Activated T-cell treated with anti-CD3 and anti-CD28 coated beads, Interleukin-2, amount 50 U/mL, for 24 hours (primary cell): ENCODE measurements at places on chromosomes 1 and 21.
A peak's percentile ranks its signal among the peaks of the same experiment; 100 is the strongest.

DNA sequence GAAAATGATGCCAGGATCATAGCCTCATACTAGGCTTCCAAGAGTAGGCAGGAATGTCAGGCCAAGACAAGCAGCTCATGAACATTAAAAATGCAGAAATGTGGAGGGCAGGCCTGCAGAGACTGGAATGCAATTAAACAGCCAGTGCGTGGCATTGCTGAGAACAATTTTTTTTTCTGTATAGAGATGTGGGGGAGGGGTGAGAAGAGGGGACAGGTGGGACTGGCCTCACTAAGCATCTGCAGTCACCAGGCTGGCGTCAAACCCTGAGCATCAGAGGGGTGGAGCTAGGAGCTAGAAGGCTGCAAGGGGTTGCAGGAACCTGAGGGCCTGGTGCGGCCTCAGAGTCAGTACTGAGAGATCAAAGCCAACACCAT is 114.1 kb downstream of the TNR start:
- H3K27ac ChIP-seq, result no peak overlapping the region
- DNase-seq, result no peak
- H3K4me1 ChIP-seq, result no peaks in the 10 kb centered on the region
- H3K36me3 ChIP-seq, result no peaks in the 10 kb centered on the region
- H3K4me3 ChIP-seq, result no peak overlapping the region
- H3K27me3 ChIP-seq, result peaks cover 5% of the 10 kb centered on the region

- DNase-seq, result no peak
- H3K4me3 ChIP-seq, result no peak overlapping the region
- H3K4me1 ChIP-seq, result no peaks in the 10 kb centered on the region
- H3K27me3 ChIP-seq, result peaks cover 2% of the 10 kb centered on the region
Observed at GRCh38 chr1:155035936-155036335, 2.3 kb downstream of the DCST1 start.

GRCh38 chr1:165896277-165896676 is 68.9 kb downstream of the UCK2 start:
- H3K27ac ChIP-seq, result no peak overlapping the region
- peaks cover 95% of the 10 kb centered on the region for H3K36me3 ChIP-seq

DNA sequence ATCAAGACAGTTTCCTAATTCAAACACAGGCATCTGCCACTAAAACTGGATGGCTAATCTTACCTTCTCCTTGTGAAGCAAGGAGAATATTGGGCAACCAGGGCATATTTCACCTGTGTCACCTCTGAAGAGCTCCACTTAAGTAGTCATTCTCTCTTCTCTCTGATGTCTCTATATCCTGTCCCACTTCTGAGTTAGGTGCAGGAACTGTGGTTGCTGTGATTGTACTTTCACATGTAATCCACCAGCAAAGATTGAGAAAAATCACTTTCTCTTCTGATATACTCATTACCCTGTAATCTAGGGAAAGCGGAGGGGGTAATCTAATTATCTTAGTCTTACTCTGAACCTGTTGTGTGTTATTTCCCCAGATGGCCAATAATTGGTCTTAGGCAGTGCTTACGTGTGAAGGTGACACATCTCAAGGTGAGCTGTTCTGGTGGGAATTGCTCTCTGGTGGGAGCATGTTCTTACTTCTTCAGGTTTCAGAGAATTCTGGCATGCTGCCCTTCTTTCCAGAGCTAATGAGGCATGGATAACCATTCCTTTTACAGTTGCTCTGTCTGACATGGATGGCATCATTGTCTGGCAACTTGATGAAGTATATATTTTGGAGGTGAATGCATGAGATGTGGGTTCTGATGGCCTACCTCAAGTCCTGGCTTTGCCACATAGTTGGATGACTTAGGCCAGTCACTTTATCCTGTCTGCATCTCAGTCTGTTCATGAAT is 12.0 kb downstream of the XCL2 start:
- H3K27ac ChIP-seq, result peak overlapping the region; percentile 26
- peaks cover 66% of the 10 kb centered on the region for H3K4me1 ChIP-seq
- H3K36me3 ChIP-seq, result no peaks in the 10 kb centered on the region
- H3K4me3 ChIP-seq, result no peak overlapping the region
- no peak for DNase-seq

GRCh38 chr1:232993555-232993954 is 43.1 kb downstream of the NTPCR start:
- no peak for DNase-seq
